NCI-H345 (cell line): ENCODE measurements at places on chromosomes 7 and 10.

DNA sequence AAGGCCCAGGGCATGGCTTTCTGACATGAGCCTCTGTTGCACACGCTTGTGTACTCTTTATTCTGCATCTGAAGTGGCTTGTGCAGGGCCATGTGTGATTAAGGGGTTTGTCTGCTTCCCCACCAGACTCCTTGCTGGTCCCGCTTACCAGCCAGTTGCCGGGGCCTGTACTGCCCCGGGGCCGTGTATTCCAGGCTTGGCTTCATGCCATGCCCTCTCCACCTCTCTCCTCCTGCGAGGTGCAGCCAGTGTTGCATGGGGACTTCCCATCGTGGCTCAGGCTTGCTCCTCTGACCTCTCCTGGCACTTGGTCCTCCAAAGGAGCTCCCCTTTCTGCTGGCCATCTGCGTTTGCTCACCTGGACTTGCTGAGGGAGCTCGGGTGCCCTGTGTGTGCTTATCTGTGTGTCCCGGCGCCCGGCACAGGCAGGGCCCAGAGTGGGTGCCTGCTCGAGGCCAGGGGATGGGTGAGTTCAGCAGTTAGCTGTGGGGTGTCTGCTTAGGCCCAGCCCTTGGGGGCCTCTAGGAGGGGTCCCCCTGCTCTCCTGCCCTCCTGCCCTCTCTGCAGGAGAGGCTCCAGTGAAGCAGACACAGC, 11.0 kb upstream of the C10orf143 start:
- DNase-seq = no peak

- DNase-seq = no peak
These were observed 293.4 kb upstream of the DKK1 start for GRCh38 chr10:52020702-52021101.

- peak; percentile 85 for DNase-seq
These were observed at the start of gene PDZD8 for GRCh38 chr10:117375360-117376178. TSS of gene PDZD8 (minus strand) at chr10:117375440. CDS start at chr10:117375227, 213 bp downstream.

GRCh38 chr7:92633211-92633906, 43.2 kb upstream of the FAM133B start:
- peak; percentile 23 for DNase-seq

- no peak for DNase-seq
These were observed 134.1 kb downstream of the CDH23 start for GRCh38 chr10:71530781-71531180.

DNA sequence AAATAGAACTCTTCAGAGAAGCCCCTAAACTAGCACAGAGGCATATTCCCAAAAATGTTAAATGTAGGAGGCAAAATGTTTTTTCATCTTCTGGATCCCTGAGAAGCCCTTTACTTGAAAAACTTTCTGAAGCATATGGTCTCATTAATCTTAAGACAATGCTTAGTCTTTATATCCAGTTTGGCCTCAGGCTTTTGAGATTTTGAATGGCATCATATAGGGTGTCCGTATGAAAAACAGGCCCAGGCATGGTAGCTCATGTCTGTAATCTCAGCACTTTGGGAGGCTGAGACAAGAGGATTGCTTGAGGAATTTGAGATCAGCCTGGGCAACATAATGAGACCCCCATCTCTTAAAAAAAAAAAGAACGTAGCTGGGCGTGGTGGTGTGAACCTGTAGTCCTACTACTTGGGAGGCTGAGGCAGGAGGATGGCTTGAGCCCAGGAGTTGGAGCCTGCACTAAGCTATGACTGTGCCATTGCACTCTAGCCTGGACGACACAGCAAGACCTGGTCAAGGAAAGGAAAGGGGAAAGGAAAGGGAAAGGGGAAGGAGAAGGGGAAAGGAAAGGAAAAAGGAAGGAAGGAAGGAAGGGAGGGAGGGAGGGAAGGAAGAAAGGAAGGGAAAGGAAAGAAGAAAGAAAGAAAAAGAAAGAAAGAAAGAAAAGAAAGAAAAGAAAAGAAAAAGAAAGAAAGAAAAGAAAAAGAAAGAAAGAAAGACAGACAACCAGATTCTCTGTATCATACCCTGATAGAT, 119.4 kb downstream of the CDK6 start:
- DNase-seq = no peak

DNA sequence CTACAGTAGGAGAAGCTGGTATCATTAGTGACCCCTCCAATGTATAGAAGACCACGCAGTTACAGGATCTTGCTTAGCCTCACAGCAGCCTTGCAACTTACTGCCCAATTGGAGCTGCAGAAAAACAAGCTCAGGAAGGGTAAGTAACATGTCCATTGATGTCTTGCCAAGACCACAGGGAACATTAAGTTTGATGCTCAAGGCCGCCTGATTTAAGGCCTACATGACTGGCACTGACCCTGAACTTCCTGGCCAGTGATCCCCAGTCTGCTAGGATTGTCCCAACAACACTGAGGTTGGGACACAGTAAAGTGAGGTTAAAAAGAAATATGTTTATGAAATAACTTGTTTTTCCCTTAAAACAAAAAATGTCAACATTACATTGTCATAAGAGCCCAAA, 6.8 kb upstream of the GDF2 start:
- DNase-seq = no peak

DNA sequence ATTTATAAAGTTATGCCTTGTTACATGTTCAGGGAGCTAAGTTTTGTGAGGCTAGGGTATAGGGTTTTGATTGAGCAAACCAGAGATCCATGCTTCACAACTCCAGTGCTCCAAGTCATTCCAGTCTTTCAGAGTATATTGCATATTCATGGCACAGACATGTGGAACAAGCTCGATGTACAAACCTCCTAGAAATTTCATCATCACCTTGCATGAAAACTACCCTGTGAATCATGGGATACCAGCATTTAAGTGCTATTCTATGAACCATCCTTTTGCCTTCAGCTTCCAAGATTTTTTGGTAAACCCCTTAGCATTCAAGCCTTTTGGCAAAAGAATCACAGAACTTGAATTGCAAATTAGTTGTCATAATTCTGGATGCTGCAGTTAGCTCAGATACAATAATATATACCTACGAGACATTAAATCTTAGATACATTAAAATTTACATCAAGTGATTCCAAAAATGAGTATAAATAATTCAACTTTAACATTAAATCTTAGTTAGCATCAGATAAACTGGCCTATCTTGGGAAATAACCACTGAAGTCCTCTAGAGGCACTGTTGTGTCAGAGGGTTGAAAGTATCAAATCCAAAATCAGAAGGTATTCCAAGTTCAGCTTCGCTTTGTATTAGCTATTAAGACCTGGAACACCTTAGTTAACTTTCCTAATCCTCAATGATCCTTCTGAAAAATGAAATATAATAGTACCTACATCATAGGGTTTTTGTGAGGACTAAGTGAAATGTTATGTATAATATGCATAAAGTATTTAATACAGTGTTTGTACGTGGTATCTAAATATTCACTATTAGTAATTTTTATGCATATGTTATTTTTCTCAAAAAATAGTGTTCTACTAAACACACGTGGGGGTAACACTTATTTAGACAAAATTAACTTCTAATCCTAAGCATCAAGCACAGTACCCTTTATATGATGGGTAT, 55.5 kb upstream of the CABCOCO1 start:
- DNase-seq = no peak

- DNase-seq = no peak
These were observed 19.0 kb upstream of the PRPS1L1 start for GRCh38 chr7:18046601-18047000.

GRCh38 chr7:74061840-74062539, 21.6 kb upstream of the LIMK1 start:
- DNase-seq = no peak

DNA sequence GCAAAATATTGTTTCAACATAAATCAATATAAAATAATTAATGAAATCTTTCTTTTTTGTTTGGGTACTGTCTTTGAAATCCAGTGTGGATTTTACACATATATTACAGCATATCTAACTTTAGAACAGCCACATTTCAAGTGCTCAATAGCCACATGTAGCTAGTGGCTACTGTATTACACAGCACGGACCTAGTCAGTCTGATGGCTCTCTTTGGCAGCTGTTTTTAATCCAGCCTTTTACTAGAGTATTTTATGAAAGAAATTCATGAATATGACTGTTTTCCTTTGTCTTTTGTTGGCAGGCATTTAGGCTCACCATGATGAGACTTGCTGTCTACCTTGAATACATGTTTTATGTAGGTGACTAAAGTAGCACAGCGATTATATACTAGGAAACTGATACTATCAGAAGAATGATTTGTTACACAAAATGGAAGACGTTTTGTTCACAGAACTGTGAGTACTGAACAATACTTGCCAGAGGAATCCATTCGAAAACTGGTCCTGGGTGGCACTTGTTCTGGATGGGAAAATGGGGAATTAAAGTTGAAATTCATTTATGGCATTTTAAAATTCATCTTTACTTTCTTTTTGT, 386.7 kb downstream of the PHTF2 start:
- no peak for DNase-seq

- DNase-seq = no peak
These were observed 7.2 kb upstream of the ADARB2 start for GRCh38 chr10:1744524-1744923.

DNA sequence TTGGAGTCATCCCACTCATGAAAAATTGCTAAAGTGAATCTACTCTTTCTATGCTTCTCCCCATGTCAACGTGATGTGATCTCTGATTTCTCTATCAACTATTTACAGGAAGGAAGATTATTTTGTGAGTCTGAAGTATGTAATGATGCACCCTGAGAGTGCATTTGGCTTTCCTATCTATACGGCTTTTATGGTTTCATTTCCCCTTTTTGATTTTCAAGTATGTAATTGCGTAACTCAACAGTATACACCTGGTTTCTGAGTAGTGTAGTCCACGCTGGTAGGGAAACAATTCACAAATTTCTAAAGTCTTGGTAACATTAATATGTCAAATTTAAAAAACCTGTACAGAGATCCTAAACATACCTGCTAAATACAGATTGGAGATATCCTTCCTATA, 194.7 kb upstream of the SEMA3A start:
- no peak for DNase-seq

GRCh38 chr7:141864765-141865447, 23.6 kb upstream of the PRSS37 start:
- no peak for DNase-seq

GRCh38 chr10:103679096-103679790, 176.1 kb downstream of the SH3PXD2A start:
- DNase-seq = no peak

DNA sequence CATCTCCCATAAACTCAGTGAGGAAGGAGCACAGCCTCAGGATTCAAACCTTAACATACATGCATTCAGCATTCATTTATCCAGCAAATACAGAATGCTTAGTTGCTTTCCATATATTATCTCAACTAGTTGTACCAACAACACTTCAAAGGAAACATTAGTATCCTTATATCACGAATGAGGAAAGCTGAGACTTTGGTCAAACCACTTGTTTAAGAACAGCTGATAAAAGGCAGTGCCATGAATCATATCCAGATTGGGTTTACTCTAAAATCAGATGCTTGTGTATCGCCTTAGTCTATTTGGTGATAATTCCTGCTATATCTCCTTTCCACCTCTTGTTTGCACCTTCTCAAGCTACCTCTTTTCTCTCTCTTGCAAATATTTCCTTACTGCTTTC, 1.9 kb upstream of the CPED1 start:
- no peak for DNase-seq

GRCh38 chr10:24694086-24694485, 29.6 kb downstream of the ARHGAP21 start:
- DNase-seq = no peak
